Astrocyte of the cerebellum (primary cell): ENCODE measurements at places on chromosomes 3 and 15.

DNA sequence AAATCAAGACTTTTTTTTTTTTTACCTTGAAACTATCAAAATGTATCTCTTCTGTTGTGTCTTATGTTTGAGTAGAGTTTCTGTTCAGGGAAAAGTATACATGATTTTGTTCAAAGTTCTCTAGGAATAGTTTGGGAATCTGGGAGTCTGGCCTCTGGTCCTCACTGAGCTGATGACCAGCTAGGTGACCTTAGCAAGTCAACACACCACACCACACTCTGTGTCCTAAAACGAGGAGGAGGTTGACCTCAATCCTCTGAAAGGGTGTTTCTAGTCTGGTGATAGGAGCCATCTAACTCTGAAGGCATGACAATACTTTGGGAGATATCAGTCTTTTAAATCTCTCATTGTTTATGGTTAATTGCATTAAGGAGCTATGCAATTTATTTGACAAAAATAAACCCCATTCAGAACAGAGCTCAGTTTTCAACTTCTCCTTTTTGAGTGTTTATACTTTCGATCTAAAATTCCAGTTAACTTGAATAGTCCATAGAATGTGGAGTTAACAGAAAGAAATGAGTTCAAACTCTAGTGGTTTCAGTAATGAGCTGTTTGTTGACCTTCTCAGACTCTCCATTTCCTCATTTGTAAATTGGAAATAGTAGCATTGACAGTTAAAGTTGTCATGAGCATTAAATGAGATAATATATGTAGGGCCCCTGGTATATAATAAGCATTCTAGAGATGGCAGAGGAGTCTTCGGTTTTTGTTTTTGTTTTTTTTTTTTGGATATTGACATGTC is 112.2 kb upstream of the LRRN1 start:
- no peak for DNase-seq

DNA sequence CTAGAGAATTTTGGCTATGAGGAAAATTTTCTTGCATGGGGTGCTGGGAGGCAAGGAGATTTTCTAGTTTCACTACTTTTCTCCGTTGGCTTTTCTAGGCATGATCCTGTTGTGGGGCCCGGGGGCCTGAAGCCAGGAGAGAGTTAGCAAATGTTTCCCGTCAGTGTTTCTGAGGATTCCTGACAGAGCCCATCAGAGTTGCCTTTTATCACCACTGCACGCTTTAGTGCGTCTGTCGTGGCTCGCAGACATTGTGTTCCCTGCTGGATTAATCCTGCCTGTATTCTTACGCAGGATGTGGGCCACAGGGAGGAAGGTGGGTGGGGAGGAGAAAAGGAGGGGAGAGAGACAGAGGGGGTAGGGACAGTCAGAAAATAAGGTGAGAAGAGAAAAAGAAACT is 18.1 kb upstream of the BOC start:
- DNase-seq: no peak

GRCh38 chr3:30475038-30475808 is 131.2 kb upstream of the TGFBR2 start:
- DNase-seq: no peak

- no peak for DNase-seq
Measured at GRCh38 chr15:68469162-68470048, 37.4 kb upstream of the ITGA11 start.

DNA sequence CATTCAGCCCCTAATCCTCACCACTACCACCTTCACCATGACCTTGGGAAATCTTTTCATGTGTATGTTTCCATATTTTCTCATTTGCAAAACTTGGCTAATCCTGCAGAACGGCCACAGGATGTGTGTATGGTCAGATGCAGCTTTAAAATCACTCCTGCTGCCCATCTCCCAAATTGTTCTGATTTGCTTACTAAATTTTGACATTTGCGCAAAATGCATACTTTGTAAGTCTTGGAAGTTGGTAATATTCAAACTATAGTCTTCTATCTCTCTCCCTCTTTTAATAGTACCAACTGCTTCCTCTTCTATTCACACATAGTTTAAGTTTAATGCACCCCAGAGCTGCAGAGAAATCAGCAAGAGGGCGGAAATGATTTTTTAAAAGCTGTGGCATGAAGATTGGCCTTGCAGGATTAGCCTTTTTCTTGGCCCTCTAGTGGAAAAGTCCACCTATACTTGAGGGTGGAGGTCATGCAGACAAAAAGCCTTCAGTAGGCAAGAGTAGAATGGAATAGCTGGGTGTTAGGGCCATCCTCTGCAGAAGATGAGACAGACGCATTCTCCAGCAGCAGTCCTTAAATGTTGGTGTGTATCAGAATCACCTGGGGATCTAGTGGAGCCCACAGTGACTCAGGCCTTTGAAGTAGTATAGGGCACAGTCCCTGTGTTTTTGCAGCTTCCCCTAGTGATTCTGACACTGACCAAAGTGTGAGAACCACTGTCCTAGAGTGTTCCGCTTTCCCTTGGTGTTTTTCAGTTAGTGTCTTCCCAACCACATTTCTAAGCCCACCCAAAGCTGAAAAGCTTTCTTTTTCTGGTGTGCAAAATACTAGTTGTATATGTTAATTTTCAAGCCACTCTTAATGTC is 181.7 kb downstream of the CHST2 start:
- no peak for DNase-seq

DNA sequence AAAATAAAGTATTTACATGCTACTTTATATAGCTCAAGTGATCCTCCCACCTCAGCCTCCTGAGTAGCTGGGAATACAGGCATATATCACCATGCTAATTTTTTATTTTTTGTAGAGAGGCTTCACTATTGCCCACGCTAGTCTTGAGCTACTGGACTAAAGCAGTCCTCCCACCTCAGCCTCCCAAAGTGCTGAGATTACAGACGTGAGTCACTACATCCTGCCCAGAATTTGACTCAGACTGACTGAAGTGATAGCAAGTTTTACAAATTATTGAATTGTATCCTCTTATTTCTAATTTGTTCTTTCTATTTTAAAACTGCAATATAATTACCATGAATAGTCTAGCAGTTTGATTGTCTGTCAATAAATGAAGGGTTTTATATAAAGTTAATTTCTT is 210.3 kb upstream of the CGNL1 start:
- no peak for DNase-seq

DNA sequence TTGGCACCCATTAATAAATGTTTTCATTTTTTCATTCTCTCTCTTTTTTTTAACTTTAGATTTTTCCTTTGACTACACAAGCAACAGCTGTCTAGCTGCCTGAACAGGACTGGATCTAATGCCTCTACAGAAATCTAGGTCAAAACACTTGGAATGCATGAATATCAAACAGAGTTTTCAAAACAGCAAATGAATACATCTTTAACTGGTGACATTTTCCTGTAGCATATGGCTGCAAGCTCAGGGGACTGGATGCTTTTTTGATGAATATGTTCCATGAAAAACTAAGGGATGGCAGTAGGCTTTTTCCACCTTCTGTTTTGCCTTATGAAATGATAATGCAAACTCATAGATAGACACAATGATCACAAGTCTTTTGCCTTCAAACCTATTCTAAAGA is 661.7 kb downstream of the MCTP2 start:
- DNase-seq: no peak

GRCh38 chr3:188326968-188327367 is 173.0 kb downstream of the LPP start:
- DNase-seq: no peak

DNA sequence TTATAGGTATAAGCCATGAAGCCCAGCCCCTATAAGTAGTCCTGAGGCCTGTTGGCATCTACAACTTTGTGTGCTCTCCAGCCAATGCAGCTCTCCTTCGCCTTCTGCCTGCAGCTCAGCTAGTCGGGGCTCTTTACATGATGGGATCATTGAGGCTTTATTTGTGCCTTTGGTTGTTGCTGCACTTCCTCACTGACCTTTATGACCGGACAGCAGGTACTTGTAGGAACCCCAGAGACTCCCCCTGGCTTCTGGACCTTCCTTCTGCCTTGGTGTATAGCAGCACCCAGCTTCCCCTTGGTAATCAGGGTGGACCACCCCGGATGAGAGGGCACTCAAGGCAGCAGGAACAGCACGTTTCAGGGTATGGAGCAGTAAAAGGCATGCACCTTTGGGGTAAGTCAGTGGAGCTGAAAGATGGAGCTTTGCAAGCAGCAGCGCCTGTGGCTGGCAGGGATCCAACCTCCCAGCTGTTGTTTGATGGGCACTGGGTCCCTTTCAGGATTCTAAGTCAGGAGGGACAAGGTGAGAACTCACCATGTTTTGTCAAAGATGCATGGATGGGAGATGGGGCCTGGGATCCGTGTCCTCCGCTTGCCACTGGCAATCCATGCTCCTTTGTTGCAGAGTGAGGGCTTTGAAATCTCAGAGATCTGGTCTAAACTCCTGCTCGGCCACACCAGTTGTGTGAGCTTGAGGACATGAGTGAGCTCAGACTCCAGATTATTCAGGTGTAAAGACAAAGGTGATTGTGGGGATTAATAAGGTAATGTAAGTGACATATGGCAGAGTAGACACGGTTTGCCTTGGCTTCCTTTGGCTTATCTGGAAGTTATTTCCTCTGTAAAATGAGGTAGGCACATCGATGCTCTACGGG is 65.1 kb upstream of the KLF13 start:
- DNase-seq: no peak

GRCh38 chr3:197168063-197168462 is 130.3 kb downstream of the DLG1 start:
- DNase-seq: no peak
